ENCODE measurements at places on chromosomes 4 and X.

DNA sequence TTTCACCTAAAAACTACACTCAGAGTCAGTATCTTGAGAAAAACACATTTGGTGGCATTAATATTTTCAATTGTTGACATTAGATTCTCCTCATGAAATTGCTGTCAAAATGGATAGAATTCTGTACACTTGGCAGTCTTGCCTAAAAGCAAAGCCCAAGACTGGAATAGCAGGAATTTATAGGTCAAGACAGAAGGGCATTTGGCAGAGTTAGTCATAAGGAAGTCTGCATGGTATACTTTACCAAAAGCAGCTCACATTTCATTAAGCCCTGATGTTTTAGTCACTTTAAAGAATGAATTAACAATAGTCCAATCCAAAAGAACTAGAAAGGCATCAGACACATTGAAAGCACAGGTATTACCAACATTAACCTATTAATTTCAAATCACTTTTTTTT is 7.1 kb downstream of the CCDC160 start:
- DNase-seq, result no peak

- no peak for DNase-seq
Observed at GRCh38 chr4:126604268-126604867, 1028.4 kb upstream of the INTU start.

- no peak for DNase-seq
Observed at GRCh38 chrX:34426334-34426733, 230.8 kb downstream of the TMEM47 start.

DNA sequence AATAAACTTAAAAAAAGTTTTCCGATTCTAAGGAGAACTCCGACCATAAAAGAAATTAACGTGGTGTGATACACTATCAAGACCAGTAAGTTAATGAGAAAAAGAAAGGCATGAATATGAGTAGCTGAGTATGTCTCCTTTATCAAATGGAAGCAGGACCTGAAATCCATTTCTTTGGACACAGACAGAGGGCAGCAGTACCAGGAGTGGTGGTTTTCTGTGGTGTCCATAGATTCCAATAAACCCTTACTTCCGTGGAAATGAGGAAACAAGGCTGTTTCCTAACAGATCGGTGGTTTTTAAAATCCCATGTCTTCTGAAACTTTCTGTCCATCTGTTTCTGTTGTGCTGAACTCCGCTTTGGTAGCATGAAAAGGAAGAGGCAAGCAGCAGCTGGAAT is 128.5 kb upstream of the TSPAN5 start:
- no peak for DNase-seq

DNA sequence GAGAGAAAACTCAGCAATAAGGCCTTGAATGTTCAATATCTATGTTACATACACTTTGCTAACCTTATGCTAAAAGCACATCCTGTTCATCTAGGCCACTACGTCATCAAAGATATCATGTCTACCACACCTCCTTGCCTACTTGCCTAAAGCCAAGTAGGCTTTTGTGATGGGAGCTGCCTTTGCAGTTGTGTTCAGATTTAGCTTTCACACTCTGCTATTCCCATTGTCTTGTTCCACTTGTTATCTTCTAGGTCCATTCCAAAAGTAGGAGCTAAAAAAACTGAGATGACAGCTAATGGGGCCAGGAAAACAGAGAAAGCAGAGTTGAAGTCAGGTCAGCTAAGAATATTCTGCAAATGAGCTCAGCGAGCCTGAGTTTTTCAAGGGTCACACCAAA is 153.6 kb upstream of the EDNRA start:
- DNase-seq, result no peak

GRCh38 chr4:189659287-189659686 is 281.4 kb upstream of the FRG1 start:
- no peak for DNase-seq

- DNase-seq, result no peak
Observed at GRCh38 chr4:47050761-47051725, 19.7 kb downstream of the GABRB1 start.

DNA sequence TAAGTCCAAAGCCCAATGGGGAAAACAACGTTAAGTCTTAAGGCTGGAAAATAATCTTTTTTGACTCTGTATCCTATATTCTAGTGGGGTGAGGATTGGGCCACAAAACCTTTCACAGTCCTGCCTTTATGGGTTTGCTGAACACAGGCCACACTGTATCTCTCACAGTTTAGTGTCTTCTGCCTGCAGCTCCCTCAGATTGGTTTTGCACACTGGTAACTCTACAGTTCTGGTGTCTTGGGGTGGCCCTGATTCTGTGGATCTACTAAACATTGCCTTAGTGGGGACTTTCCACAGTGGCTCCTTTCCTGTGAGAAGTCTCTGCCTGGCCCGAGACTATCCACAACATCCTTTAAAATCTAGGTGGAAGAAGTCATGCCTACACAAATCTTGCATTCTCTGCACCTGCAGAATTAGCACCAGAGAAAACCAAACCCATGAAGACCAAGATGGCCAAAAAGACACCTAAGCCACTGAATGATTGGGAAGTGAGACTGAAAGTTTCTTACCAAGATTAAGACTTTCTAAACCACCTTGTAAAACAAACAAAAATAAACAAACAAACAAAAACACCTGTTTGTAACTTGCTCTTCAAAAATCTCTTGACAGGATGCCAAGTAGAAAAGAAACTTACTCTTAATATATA is 150.4 kb upstream of the PCDH10 start:
- DNase-seq, result no peak

DNA sequence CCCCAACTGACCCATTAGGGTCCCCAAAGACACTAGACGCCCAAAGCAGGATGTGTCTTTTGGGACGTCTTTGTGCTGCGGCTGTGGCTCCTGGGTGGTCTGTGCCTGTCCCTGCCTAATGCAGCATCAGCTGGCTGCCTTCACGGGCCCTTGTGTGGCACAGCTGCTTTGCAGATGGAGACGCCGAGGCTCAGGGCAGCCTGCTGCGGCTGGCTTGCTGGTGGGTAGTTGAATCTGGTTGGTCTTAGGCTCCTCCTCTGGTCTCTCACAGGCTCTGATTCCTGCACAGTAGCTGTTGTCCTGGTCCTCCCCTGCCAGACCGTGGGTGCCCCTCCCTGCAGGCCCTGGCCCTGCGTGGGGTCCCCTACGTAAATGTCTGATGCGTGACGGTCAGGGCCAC is 8.1 kb downstream of the CPZ start:
- no peak for DNase-seq

DNA sequence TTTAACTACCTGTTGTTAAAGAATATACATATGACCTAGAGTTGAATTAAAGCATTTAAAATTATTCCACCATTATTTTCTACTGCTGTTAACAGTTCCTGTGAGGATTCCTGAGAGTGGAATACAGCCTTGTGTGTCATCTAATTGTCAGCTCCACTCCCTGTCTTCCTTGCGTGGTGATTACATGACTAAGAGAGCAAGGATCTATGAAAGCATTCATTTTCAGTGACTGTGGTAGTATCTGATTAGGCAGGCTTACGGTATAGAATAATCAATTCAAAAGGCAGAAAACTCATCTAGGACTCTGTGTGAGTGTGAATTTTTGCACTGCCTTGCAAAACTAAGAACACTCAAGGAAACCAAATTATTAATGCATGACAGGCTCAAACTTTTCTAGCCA is 577.8 kb downstream of the SH3BGRL start:
- DNase-seq, result no peak

DNA sequence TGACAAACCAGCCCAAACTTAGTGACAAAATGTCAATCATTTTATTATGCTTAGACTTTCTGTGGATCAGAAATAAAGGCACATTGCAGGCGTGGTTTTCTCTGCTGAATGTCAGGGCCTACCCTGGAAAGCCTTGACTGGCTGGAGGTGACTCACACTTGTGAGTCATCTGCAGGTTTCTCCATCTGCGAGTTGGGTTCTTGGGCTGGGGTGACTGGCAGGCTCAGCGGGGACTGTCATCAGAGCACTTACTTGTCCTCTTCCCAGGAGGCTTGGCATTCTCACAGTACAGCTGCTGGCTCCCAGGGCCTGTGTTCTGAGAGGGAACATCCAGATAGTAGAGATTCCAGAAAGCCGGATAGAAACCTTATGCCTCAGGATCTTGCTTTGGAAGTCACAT is 153.8 kb upstream of the AGA start:
- DNase-seq, result no peak

DNA sequence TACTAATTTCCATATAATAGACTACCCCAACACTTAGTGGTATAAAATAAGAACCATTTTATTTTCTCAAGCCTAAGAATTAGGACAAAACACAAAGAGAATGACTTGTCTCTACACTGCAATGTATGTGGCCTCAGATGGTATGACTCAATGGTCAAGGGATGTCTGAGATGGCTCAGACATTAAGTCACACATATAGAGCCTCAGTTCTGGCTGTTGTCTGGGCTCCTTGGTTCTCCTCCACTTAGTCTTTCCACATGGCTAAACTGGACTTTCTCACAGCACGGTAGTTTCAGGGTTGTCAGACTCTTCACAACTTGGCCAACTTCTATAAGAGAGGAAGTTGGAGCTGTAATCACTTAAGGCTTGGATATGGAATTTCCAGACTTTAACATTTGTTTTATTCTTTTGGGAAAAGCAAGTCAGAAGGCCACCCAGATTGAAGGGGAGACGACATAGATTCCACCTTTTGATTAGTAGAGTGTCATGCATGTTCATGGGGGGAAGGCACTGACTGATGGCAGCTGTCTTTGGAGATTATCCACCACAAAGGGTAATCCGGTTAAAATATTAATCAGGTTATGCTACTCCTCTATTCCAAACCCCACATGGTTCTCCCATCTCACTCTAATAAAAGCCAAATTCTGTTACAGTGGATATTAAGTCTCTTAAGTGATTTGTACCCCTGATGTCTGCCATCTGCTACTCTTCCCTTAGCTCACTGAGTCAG is 9.4 kb downstream of the IL15 start:
- DNase-seq, result no peak

DNA sequence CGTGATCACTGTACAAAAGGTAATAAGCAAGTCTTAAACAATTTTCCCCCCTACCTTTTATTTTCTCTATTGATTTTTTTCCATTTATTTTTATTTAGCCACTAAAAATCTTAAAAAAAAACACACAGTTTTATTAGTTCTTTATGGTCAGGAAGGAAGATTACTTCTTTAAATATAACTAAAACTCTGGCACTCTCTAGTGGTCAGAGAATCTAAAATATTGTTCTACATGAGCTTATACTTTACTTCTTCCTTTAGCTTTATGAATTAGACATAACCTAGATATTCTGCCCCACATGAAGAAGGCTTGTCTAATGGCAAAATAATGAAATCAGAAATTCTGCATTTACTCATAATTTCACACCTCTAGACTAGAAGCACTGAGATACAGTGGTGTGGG is 135.2 kb downstream of the PDE5A start:
- no peak for DNase-seq

GRCh38 chrX:16023790-16024734 is 99.3 kb upstream of the GRPR start:
- DNase-seq, result no peak

DNA sequence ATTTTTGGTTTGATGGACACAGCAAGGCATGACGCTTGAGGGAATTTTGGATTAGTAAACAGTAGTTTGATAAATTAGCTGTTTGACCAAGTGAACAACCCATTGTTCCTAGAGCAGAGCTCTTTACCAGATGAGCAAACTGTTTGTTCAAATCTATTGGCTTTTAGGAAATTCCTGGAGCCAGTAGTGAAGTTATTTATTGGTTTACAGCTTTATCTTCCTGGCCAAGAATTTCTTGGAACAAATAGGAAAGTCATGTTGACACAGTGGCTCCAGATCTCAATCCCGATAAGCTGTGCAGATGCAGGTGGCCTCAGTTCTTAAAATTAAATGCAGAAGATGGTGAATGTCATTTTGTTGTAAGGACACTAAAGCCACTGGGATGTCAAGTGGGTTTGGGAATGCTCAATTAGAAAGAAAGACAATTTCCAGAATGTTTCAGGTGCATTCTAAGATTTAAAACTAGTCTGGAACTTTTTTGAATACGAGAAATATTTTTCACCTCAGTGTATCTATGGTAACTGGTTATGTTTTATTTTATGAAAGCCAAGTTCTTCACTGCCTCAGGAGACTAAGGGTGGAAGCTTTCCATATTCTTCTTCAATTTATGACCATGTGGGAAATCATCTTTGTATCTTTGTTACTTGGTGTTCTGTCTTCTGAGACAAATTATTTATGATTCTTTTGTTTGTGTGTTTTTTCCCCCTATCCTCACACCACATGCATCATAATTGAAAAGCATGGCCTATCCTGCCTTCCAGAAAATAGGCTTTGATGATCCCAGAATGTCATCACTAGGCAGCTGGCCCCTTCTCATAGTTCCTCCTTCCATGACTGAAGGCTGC is 554.5 kb downstream of the STIM2 start:
- no peak for DNase-seq

- no peak for DNase-seq
Observed at GRCh38 chr4:23746027-23746426, 143.8 kb downstream of the PPARGC1A start.

DNA sequence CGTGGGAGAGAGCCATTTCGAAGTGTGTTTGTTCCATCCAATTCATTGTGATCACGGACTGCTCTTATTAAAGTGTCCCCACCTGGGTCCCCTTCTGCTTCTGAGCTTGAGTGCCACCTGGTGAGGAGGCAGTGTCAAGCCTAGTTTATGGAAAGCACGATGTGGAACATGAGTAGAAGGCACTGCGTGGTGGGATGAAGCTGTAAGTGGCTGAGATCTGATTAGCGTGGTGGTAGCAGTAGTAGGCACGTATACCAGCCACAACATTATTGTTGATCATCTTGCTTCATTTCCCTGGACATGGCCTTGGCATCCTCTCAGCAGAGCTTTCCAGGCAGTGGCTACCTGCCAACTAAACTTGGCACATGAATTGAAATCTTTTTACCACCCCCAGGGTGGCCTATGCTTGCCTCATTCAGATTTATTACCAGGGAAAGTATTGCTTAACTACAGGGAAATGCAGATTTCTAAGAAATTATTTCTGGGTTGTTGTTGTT is 46.4 kb downstream of the GPAT3 start:
- DNase-seq, result no peak

- no peak for DNase-seq
Observed at GRCh38 chrX:30414144-30414543, 105.0 kb upstream of the NR0B1 start.

- DNase-seq, result no peak
Observed at GRCh38 chr4:86511590-86511989, 82.5 kb upstream of the PTPN13 start.

GRCh38 chr4:147786031-147786430 is 54.1 kb downstream of the ARHGAP10 start:
- no peak for DNase-seq

DNA sequence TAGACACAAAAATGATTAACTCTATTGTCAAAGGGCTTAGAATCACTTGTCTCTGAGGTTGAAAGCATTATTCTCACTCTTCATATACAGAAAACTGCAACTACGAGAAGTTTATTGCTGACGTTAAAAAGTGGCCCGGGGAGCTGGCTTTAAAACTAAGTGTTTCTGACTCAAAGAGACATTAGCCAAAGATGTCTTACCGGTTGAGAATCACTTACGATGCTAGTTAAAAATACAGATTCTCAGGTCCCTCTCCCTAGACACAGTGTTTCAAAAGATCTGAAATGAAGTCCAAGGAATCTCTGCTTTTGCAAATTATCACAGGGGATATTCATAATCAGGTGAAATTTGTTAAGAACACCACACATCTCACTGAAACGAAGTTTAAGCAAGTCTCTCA is 1.2 kb downstream of the GNPDA2 start:
- DNase-seq, result no peak
